ENCODE measurements at places on chromosomes 5 and 9. TPM values are rescaled to one million over a fixed set of nuclear protein-coding genes. Genes with fewer than 3 reads are reported as not detected.

Gene SOX30
- not detected for total RNA-seq

Gene SHOC1
- 0.07 TPM for total RNA-seq

Gene PCDHA1
- under 0.01 TPM for total RNA-seq

Gene FGF10
- not detected for total RNA-seq

Gene MPDZ
- 30.1 TPM for total RNA-seq

Gene CSNK1A1
- total RNA-seq, result 869 TPM

Gene QSOX2
- 15.4 TPM for total RNA-seq

Gene MRPL22
- total RNA-seq, result 18.8 TPM

Gene IL9
- not detected for total RNA-seq

Gene FAM78A
- total RNA-seq, result 0.34 TPM

Gene IFT74
- total RNA-seq, result 14.0 TPM

Gene CACNA1B
- not detected for total RNA-seq

Gene CCDC183
- total RNA-seq, result under 0.01 TPM

Gene SNX24
- 34.4 TPM for total RNA-seq

Gene IGIP
- total RNA-seq, result 7.2 TPM

Gene FAM221B
- total RNA-seq, result not detected

Gene TLR4
- under 0.01 TPM for total RNA-seq

Gene IL4
- not detected for total RNA-seq

Gene MED27
- 20.0 TPM for total RNA-seq

Gene FAM169A
- 17.3 TPM for total RNA-seq

Gene PLCXD3
- not detected for total RNA-seq

Gene PHYHD1
- total RNA-seq, result 1.3 TPM

Gene GDA
- 0.14 TPM for total RNA-seq

Gene APBA1
- 2.7 TPM for total RNA-seq

Gene TPRN
- 4.8 TPM for total RNA-seq

Gene TIFAB
- not detected for total RNA-seq

Gene OMD
- not detected for total RNA-seq

Gene PPP3R2
- not detected for total RNA-seq

Gene PAEP
- total RNA-seq, result not detected

Gene ACOT12
- not detected for total RNA-seq

Gene IFNA7
- total RNA-seq, result not detected

Gene TMEM232
- 2.8 TPM for total RNA-seq

Gene P4HA2
- 119 TPM for total RNA-seq

Gene OTP
- total RNA-seq, result not detected

Gene NADK2
- 35.0 TPM for total RNA-seq

Gene CCNJL
- total RNA-seq, result 4.1 TPM

Gene SLC31A1
- 42.5 TPM for total RNA-seq

Gene FAM151B
- 2.8 TPM for total RNA-seq

Gene SPATA31C2
- total RNA-seq, result not detected

Gene RASEF
- total RNA-seq, result 3.4 TPM

Gene OTULINL
- total RNA-seq, result 0.36 TPM

Gene PCDHGA4
- total RNA-seq, result 1.8 TPM

Gene PCDHAC2
- 25.5 TPM for total RNA-seq

Gene PCDHA9
- total RNA-seq, result 0.43 TPM

Gene PCSK5
- 3.8 TPM for total RNA-seq

Gene SARDH
- not detected for total RNA-seq

Gene IFNA6
- not detected for total RNA-seq

Gene PPP2R2B
- total RNA-seq, result 0.21 TPM

Gene AGXT2
- not detected for total RNA-seq

All from nasal cavity respiratory epithelium epithelial cell of viscerocranial mucosa (primary cell).